Left colon (tissue), 2 donors: ENCODE measurements at places on chromosomes 5 and 9. TPM values are rescaled to one million over a fixed set of nuclear protein-coding genes. Genes with fewer than 3 reads are reported as not detected.

DNA sequence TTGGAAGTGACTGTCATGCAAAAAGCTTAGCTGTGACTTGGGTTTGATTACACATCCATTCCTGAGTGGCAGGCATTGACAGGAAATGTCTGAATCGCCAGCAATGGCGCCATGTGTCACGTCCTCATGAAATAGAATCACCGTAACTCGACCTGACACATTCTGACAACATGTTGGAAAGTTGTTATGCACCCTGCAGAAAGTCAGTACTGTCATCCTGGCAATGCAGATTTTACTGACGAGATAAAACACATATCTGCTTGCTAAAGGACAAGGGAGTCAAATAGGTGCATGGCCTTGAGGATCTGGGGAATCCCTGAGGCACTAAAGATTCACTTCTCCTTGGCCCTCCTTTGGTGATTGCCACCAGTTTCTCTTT lies 344.2 kb downstream of the SPATA31D1 start:
- no peak for DNase-seq

DNA sequence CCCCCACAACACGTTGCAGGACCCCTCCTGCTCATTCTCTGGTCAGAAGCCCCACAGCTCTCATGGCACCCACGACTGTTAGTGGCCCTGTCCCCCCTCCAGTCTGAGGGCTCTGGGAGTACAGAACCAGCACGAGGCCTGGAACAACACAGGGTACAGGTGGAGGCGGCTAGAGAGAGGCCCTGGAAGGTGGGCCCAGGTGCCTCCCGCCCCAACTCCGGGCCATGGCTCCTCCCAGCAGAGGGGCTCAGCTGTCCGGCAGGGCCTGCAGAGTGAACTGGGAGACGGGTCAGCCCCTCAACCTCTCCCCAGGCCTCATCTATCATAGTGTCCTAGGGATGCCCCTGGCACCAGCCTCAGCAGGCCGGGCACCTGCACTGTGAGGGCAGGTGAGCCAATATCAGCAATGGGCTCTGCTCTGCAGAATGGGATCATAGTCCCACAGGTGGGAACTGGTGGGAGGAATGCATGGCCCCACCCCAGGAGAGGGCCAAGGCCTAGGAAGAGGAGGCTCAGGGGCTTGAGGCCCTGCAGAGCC lies 58.6 kb downstream of the BARX1 start:
- peak; percentile 21 for DNase-seq

DNA sequence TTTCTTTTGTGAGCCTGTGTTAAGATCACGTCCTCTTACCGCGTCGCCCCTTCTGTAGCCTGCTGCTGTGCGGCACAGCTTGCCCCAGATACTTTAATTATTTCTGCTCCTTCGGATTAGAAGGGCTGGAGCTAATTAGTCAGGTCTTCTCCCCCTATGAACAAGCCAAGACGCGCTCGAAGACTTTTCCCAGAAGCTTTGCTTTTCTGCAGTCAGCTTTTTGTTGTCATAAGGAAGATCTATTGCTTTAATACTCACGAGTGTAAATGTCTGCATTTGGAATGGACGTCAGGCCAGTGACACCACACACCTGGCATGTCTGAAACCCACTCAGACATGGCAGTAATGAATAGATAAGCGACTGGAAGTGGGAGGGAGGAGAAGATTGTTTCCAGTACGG lies 37.0 kb downstream of the PRUNE2 start:
- DNase-seq = no peak

GRCh38 chr5:172583931-172584511 lies 57.0 kb upstream of the NEURL1B start:
- DNase-seq = no peak

GRCh38 chr5:909086-909485 lies 16.4 kb downstream of the TRIP13 start:
- no peak for DNase-seq

GRCh38 chr9:89454498-89455355 lies 43.2 kb downstream of the SEMA4D start:
- DNase-seq = no peak

GRCh38 chr9:74573640-74574191 lies 76.6 kb downstream of the RORB start:
- DNase-seq = no peak

DNA sequence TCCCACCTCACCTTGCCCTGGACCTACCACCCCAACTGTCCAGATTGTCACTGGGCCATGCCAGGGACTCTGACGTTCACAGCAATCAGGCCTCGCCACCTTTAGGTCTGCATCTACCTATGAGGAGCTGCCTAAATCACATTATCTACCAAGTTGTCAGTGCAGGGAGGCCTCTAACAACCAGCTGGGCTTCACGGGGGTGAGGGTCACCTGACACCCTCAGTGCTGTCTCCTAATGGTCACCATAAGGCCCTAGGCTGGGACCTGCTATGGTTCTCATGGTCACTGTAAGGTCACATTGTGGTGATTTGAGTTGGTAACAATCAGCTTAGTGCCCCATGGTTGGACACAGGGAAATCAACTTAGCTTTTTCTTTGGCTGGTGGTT lies 119.2 kb upstream of the CXCL14 start:
- no peak for DNase-seq

- DNase-seq = no peak
Observed at GRCh38 chr5:55230086-55230629, 3.0 kb upstream of the MCIDAS start.

DNA sequence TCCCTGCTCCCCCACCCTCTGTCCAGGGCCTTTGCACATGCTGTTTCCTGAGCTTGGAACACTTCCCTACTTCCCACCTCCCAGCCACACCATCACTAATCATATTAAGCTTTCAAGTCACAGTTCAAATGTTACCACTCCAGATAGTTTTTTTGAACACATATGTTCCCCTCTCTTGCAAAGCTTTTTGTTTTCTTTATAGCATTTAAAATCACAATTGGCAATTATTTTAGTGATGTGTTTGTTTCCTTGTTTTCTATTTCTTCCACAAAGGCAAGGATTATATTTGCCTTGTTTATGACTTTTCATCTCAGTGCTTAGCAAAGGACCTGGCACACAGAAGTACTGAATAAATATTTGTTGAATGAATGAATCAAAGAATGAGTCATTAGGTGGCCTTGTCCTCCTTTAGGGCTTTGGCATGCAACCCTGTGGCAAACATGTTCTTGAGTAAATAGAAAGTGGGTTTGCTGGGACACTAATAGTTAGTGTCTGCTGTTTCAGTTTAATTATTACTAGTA lies 386.8 kb downstream of the FGF10 start:
- no peak for DNase-seq

DNA sequence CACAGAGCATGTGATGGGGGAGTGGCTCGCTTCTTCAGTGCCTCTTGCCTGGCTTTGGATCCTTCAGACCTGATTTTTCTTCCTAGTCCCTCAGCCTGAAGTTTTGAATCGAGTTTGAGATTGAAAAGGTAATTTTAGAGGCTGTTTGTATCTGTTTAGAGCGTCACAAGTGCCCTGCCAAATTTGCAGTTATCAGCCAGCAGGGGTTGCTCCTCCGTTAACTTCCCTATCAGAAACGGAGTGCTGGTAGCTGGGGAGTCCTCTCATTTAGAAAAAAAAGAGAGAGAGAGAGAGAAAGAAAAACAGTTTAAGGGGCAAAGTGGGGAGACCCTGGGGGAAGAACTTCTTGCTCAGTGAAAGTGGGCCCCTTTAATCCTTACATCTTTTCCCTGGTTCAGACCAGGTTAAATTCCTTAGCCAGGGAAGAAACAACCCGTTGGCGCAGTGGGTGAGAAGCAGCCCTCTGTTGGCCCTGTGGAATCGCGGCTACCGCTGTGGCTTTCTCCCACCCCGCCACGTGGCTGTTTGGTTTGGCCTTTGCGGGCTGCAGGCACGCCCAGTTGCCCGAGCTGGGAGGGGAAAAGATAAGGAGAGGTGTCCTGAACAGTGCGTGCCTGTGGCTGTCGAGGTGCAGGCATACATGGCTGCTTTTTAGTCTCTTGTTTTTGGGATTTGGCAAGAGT lies 576.7 kb upstream of the ACO1 start:
- DNase-seq = no peak

- no peak for DNase-seq
Observed at GRCh38 chr5:127580731-127581130, 63.3 kb downstream of the PRRC1 start.

DNA sequence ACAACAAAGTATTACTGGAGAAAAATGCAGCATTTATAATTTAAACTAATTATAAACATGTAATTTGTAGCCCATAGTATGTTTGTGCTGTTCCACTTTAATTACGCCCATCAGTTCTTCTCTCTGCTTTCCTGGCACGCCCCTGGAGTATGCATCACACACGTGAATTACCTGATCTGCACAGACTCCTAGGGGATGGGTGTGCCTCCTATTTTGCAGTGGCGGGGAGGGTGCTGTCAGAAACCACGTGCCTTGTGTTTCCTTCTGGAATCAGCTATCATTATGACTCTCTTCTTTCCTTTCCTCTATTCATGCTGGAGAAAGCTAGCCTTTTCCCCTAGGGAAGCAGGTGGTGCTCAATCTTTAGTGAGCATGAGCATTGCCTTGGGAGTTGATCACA lies 43.3 kb downstream of the RPS23 start:
- peak; percentile 19 for DNase-seq

- no peak for DNase-seq
Observed at GRCh38 chr5:167576126-167576525, 715.3 kb upstream of the WWC1 start.

DNA sequence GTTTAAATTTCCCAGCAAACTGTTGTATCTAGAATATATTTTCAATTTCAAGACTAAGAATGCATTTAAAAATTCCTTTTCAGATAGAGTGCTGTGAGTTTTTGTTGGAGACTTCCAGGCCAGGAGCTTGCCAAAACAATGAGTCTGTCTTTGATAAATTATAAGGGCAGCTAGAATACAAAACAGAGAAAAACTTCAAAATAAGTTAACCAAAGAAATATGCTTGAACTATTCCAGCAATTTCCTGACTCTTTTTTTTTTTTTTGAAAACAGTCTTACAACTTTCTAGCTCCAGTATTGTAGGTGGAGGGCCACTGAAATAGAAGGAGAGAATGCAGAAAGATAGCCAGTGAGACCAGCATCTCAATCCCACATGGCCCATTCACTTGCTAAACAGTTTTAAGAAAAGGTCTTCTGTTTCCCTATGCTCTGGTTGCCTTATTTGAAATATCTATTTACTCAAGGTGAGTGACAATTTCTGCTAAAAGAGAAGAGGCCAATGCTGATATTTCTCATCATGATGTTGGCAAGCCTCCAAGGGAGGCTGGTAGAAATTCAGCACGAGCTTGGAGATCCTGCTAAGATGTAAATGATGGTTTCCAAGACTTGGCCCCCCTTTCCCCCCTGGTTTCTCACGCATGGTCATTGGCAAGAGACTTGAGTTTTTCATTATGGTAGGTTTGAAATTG lies 103.2 kb downstream of the USP20 start:
- DNase-seq = no peak

- no peak for DNase-seq
Observed at GRCh38 chr9:127181315-127181580, 58.8 kb upstream of the ANGPTL2 start.

DNA sequence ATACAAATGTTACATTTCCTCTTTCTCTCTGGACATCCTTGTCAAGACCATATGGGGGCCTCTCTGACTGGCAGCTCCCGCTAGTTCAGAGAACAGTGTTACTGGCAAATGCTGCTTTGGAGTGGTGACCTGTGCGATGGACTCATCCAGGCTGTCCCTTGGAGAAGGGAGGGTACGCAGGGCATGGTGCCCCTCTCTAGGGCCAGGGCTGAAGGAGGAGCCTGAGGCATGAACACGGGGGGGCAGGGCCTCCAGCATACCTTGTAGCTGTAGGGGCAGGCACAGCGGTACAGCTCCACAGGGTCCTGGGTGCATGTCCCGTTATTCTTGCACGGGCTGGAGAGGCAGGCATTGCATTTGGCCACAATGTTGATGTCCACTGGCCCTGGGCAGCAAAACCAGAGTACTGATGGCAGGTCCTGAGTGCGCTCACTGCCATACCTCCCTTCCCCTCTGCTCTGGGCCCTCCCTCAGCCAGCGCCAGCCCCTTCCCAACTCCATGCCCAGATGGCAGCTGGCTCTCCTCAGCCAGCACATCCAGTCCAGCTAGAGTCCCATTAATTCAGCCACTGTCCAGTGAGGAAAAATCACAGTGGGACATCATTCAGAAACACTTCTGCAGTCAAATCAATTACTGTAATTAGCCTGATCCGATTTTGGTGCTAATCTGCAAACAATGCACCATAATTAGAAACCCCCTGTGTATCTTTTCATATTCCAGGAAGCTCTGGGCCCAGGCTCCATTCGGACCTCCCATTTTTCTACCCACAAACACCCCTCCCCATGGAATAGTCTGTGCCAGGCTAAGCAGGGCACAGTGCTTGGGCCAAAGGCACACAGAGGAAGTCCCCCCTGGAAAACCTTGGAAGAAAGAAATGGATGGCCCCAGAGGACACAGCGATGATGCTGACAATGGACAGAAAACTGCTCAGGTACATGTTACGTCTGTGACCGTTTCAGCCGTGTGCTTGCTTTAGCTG lies 128.8 kb upstream of the PANK3 start:
- no peak for DNase-seq

DNA sequence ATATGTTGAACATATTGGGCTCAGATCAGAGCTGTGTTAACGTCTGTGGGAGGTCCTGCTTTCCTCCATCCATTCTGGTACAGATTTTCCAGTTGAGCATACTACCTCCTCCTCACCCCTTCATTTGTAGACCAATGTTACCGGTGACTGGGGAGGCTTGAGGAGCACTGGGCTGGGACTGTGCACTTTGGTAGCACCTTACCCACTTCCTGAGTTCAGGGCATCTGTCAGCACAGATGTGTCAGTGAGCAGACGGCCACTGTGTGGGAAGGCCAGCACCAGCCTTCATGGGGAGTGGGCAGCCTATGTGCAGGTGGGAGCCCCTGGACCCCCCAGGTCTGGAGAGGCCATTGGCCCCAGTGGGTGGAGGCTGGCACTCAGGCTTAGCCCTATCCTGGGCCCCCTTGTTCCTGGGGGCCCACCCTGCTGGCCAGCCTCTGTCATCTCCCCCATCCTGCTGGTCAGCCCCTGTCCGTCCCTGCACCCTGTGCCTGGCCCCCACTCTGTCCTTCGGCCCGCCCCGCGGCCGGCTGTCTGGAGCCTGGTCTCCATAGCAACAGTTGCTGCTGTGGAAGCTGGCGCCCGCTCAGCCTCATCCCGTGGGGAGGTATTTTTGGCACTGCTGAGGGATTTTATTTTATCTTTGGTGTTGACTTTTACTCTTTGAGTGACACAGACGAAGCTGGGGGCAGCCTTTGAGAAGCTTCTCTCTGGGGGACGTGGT lies 21.3 kb downstream of the WNK2 start:
- DNase-seq = peak; percentile 65

- no peak for DNase-seq
Observed at GRCh38 chr5:94469894-94470329, 148.5 kb downstream of the KIAA0825 start.

RGMB gene
- 63.9 TPM for total RNA-seq

MYO10 gene
- total RNA-seq = 71.7 TPM

MCC gene
- 1.9 TPM for total RNA-seq

TBC1D2 gene
- total RNA-seq = 28.3 TPM

CAMK4 gene
- 3.1 TPM for total RNA-seq

GMCL2 gene
- not detected for total RNA-seq

FRRS1L gene
- total RNA-seq = 0.81 TPM

C9orf57 gene
- not detected for total RNA-seq

NMUR2 gene
- total RNA-seq = not detected

SCGB3A2 gene
- total RNA-seq = not detected
